ENCODE measurements at places on chromosomes 11 and 22.
A peak's percentile ranks its signal among the peaks of the same experiment; 100 is the strongest.

DNA sequence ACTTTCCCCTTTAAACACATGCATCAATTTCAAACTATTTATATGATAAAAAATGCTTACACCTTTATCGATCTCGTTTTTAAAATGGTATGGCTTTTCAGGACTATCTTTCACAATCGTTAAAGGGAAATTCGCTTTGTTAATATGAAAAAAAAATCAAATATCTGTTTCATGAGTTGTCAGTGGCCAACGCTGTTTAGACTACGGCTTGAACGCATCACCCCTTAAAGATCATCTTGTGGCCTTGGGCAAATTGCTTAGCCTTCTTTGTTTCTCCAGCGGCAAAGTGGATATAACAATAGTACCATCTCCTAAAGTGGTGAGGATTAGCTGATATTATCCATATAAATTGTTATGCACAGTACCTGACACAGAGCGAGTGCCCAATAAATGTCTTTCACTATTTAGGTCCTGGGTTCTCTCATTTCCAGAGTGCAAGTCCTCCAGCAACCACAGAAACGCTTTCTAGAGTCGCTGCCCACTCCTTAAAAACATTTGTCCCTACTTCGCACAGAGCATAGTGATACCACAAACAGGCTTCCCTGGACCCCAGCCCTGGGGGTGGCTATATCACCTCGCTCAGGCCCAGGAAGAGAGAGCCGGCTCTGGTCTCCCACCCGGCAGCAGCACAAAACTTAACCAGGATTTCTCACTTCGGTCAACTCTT, 904 bp downstream of the SLC35F2 start:
- no peak for DNase-seq

DNA sequence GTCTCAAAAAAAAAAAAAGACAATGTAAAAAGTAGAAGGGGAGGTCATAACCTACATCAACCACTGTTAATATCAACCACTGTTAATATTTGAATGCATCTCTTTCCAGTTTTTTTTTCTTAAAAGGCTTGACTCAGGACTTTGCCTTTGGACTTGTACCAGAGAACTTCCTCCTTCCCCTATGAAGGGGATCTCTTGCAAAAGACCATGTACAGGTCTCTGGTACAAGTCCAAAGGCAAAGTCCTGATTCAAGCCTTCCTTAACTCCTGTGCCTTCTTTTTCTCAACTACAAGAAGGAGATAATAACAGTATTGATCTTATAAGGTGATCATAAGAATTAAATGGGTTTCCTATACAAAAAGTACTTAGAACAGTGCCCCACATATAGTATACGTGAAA, 563.5 kb downstream of the BUD13 start:
- DNase-seq = no peak

- no peak for DNase-seq
Measured at GRCh38 chr11:116033931-116034553, 529.8 kb upstream of the CADM1 start.

GRCh38 chr11:69892237-69892985, 73.2 kb upstream of the FGF3 start:
- no peak for DNase-seq

DNA sequence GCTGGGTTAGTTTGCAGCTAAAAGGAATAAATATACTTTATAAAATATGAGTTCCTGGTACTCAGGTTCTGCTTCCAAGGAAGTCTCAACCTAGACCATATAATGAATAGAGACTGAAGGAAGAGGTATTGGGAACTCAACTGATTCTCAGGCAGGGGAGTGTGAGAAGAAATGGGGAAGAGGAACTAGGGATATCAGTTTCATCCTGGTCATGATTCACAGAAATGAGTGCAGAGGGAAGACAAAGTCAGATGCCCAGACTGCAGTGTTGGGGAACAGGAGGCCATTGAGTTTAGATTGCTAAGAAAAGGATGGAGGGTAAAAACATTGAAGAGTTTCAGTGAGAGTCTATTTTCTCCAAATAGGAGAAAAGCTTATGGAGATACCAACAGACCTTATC, 28.8 kb downstream of the PLAAT5 start:
- no peak for DNase-seq

DNA sequence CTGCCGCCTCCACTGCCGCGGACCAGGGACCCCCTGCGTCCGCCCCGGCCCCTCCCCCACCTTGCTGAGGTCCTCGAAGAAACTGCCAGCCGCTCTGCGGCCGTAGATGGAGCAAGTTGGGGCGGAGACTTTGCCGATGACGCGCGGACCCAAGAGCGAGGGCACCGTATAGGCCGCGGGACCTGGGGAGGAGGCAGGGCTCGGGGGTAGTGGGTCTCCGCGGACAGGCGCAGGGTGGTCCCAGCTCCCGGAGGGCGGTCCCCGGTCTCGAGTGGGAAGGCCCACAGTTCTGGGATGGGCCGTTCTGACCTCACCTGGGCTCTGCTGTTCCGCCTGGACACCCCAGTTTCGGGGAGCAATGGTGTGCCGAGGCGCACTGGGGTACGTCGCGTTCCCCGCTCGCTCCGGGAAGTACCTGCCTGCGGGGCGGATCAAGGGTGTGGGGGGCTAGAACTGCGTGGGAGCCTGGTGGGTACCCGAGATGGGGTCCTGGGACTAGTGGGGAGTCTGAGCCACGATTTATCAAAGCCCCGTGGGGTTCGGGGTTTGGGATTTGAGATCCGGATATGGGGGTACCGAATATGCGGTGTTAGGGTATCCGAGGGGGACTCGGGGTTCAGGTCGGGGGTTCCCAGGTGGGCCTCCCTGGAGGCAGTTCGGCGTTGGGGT, 1.2 kb upstream of the TYMP start:
- DNase-seq = no peak

DNA sequence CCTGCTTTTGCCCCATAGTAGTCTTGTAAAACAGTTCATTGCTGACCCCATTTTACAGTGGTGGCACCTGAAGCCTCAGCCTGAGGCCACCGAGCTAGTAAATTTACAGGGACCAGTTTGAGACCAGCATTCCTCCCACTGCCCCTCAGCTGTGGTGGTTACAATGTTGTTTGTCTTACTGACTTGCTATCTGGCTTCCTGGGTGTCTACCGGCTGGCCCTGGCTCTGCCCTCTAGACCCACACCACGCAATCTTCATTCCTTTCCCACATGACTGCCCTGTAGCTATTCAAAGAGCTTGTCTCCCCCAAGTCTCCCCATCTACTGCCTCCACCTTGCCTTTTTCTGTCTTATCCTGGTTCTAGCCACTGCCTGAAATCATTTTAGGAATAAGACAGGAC, 20.8 kb downstream of the PIK3IP1 start:
- no peak for DNase-seq

DNA sequence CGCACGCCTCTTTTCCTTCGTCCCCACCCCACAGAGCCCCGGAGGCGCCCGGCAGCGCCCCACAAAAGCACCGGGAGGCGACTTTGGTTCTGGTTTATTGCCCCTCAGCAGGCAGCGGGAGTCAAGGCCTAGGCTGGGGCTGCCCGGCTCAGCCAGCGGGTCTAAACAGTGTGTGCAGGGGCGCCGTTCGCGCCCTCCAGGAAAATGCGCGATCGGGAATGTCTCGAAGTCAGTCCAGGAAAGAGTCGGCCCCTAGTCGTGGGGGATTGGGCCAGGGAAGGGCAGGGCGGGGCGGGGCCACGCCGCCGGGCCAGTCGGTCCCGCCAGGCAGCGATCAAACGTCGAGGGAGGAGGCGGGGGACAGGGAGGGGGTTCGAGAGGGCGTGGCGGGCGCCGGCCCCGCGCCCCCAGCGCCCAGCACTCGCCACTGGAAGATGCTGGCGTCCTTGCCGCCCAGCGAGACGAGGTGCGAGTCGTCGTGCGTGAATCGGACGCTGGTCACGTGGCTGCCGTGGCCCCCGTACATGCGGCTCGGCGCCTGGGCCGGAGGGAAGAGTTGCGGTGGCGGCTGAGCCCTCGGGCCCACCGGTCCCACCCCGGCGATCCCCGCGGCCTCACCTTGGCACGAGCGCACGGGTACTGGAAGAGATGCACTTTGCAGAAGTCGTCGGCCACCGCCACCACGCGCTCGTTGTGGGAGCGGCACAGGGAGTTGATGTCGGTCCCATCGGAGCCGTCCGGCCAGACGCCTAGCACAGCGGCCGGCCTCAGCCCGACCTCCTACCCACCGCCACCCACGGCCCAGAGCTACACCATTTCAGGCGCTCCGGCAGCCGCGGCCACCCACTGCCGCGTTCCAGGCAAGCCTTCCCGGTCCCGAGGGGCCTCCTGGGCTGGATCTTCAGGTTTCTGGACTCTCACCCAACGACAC, 741 bp upstream of the MTA2 start:
- no peak for DNase-seq

- DNase-seq = peak; percentile 58
Measured at GRCh38 chr11:111347002-111347722, 31.9 kb downstream of the POU2AF1 start.

DNA sequence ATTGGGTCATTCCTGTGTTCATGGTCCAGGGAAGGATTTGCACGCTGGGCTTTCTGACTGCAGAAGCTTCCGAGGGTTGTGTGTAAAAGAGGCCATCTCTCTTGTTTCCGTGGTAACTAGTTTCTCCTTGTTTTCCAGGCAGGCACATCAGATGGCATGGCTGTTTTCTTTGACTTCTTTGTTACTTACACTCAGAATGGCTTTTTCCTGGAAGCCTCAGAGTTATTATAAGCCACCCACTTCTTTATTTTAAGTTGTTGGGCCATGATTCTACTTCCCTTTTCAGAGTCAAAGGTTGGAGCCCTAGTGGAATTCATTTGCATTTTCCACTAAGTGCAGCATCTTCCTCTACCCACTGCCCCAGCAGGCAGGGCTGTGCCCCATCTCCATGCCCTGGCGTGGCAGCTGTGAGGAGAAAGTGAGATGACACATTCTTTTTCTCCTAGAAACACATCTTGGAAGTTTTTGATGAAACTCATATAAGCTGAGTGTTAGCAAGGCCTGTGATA, 94.9 kb downstream of the PRR5L start:
- no peak for DNase-seq

DNA sequence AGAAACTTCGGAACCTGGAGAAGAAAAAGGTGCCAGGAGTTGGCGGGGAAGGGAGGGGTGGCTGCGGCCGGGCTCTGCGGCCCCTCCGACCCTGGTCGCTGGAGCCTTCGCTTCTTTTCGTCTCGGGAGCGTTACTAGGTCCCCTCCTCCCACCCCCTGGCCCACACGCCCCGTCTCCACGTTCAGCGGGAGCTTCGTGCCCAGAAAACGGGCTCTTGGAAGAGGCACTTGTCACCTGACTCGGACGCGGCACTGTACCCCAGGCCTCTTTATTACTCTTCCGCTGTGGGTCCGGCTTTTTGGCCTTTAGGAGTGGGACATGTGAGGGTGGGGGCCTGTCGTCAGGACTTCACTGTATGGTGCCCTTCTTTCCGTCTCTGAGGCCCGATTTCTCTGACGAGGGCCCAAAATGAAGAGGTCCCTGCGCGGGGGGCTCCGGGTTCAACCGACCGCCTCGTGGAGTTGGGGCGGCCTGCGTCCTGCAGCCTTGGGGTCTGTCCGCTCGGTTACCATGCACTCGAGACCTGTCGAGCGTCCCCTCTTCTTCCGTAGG, 1.2 kb downstream of the CAPRIN1 start:
- no peak for DNase-seq

- no peak for DNase-seq
Measured at GRCh38 chr11:127993788-127994187, 593.6 kb downstream of the ETS1 start.

- DNase-seq = no peak
Measured at GRCh38 chr11:66111158-66111557, 41.1 kb downstream of the PACS1 start.

- no peak for DNase-seq
Measured at GRCh38 chr22:50445880-50446707, 28.7 kb downstream of the SBF1 start.

DNA sequence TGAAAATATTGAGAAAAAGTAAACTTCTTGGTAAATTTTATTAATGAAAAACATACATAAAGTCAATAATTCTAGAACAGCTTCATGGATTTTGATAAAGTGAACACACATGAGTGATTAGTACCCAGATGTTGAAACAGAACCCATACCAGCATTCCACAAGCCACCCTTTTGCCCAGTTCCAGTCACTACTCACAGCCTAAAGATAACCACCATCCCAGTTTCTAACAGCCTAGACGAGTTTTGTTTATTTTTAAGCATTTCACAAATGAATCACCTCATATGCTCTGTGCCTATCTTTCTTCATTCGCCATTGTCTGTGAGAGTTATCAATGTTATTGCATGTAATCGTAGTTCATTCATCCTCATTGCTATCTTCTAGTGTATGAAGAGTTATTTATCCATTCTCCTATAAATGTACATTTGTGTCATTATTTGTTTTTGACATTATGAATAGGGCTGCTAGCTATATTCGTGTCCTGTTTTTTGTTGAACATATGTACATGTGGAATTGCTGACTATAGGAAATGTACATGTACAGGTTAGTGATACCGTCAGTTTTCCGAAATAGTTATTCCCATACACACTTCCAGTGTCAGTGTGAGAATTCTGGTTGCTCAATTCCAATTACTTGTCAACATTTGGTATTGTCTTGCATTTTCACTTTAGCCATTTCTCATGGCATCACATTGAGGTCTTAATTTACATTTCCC, 44.5 kb upstream of the TEAD1 start:
- DNase-seq = no peak

DNA sequence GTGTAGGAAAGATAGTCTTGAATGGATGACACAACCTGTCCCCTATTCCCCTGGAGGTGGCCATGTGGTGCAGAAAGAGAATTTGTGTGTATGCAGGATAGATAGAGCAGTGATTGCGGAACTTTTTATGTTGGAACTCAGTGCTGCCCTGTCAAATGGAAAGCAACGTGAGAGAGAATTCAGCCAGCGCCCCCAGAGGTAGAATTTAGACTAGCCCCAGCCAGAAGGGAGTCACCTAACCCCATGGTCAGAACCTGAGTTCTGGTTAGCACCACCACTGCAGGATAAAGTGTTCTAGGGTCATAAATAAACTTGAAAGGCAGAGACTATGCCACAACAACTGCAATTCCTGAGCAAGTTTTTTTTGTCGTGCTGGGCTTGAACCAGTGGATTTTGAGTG, 152.9 kb upstream of the GRIA4 start:
- DNase-seq = no peak

DNA sequence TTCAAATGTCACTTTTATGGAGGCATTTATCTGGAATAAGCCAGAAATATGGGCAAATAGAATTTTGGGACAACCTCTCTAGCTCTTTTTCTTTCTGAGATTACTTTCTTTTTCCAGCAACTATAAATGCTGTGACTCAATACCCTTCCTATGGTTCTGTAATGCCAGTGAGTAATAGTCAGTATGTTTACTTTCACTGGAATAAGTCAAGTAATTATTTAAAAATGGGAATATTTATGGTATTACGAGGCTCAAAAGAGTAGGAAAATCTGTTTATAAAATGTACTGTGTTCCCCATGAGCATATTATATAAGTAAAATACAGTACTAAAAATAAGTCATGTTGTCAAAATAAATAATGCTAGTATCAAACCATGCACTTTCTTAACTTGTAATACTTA, 750.5 kb downstream of the LUZP2 start:
- no peak for DNase-seq
